AG09309 (cell line): ENCODE measurements at places on chromosomes 5 and 9.

DNA sequence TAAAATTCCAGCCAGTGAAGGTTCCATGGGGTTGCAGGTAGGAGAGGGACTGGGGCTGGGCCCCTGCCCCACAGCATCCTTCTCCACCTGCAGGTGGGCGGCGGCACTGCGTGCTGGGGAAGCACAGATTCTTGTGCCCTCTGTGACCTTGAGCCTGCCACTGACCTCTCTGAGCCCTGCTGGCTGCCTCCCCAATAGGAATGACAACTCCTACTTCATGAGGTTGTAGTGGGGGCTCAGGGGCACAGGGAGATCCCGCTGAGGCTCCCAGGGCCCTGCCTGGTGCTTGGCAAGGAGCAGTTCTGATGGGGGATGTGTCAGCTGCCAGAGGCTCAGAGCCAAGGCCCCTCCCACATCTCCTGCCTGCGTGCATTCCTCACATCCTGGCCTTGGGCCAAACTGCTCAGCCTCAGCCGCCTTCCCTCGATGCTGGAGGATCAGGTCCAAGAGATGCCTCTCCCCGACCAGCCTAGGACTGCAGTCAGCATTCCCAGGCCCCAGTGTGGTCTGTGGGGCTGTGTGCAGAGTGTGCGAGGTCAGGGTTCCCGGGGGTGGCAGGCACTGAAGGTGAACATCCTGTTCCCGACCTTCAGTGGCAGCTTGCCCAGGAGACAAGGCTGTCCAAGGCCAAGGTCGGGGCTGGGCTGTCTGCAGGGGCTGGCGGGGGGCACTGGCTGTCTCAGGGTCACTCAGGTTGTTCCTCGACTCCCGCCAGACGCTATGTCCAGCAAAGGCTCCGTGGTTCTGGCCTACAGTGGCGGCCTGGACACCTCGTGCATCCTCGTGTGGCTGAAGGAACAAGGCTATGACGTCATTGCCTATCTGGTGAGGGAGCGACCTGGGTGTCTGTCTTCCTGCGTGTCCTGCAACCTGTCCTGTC, 7.0 kb downstream of the ASS1 start:
- peak; percentile 78 for DNase-seq

- no peak for DNase-seq
Observed at GRCh38 chr5:34411470-34412346, 244.4 kb upstream of the RAI14 start.

GRCh38 chr5:133730866-133731265, 118.5 kb upstream of the FSTL4 start:
- no peak for DNase-seq

GRCh38 chr9:35605351-35606137, 482 bp downstream of the TESK1 start:
- DNase-seq = no peak

DNA sequence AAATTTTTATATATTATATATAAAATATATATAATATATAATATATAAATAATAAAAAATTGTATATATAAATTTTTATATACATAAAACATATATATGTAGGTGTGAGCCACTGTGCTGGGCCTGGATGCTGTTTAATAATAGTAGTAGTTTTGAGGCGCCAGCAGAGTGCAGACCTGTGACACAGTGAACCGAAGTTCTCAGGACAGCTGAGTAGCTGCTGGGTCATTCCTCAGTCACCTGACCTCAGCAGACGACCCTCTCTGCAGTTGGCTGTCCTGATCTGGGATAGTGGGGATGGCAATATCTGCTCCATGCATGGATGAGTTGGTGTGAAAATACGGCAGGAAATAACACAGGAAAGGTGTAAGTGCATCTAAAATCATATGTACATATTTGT, 3.3 kb upstream of the SNX18 start:
- no peak for DNase-seq

GRCh38 chr9:126335837-126336735, 9.5 kb downstream of the MVB12B start:
- no peak for DNase-seq

- no peak for DNase-seq
Observed at GRCh38 chr5:125506124-125506523, 759.7 kb upstream of the ZNF608 start.

GRCh38 chr9:7844242-7844641, 44.7 kb upstream of the DMAC1 start:
- DNase-seq = no peak

GRCh38 chr5:155919725-155920124, 407.2 kb upstream of the SGCD start:
- no peak for DNase-seq
